ENCODE measurements at places on chromosomes 4 and X.

DNA sequence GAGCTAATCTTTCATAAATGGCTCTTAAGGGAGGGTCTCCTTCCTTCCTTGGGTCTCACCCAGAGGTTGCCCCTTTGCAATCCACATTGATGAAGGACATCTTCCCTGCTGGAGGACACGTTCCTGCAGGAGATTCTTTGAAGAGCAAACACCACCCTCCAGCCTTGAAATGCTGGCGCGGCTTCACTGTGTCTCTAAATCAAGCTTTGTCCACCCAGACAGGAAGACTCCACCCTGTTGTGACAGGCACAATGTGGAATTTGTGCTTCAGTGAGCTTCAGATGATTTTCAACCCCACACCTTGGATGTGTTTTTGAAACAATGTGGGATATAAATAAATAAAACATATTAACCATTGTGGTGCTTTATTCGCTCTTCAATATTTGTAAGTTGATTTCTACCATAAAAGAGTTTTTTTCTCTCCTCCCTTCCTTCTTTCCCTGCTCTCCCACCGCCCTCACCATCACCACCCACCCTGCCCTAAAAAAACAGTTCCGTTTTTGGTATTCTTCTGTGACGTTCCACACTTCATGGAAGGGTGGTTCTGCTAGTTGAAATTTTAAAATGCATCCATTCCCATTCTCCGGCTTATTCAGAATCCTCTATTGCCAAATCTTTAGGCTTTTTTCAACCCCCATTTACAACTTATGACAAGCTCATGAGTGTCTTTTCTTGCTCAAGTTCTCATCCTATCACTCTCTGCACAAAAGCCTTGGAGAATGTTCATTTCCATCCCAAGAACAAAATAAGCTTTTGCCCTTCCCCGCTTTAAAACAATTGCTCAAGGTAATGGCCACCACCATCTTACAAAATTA, 264.3 kb downstream of the RAPGEF2 start:
- DNase-seq = no peak

GRCh38 chrX:20217271-20217670, 49.4 kb downstream of the RPS6KA3 start:
- no peak for DNase-seq

- no peak for DNase-seq
These were observed 300.8 kb downstream of the PCDH7 start for GRCh38 chr4:31021008-31021407.

DNA sequence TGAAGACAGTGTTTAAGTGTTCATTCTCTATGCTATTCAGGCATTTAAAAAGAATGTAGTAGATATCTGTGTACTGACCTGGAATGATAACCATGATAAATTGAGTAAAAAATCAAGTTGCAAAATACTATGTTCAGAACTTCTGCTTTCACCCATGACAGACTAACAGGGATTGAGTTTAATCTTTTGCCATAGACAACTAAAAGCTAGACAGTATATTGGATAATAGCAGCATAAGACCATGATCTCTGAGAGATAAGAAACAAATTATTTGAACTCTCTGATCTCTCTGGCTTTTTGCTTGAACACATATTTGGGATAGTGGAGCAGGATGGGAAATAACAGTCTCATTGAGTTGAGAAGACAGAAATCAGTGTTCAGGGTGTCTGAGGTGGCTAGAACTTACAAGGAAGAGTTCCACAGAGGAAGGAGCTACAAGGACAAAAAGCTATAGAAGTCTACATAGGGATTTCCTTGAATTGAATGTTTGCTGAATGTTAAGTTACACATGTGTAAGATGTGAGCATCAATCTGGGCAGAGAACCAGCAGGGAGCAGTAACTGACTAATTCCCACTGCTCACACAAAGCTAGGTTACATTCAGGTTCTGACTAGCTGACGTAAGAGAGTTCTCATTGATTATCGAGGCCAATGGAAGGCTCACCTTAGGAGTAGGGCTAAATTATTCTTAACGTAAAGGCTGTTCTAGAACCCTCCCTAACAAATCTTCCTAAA, 60.4 kb downstream of the SLC30A9 start:
- no peak for DNase-seq

GRCh38 chr4:83536362-83537272, 709 bp downstream of the GPAT3 start:
- DNase-seq = peak; percentile 28

DNA sequence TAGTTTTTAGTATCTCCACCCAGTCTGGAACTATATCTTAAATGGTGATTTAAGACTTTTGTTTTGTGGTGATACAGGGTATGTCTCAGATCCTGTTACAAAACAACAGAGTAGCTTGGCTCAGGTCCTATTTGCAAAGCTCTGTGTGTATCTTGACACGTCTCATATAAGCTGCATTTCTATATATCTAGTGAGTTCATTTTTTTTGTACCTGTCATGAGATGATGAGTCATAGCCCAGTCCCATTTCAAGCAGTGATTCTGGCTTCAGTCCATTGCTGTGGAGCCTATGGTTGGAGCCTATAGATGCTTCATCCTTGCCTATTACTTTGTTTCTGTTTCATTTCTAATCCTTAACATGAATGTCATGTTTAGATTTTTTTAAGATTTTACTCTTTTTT, 23.0 kb downstream of the GRXCR1 start:
- no peak for DNase-seq

DNA sequence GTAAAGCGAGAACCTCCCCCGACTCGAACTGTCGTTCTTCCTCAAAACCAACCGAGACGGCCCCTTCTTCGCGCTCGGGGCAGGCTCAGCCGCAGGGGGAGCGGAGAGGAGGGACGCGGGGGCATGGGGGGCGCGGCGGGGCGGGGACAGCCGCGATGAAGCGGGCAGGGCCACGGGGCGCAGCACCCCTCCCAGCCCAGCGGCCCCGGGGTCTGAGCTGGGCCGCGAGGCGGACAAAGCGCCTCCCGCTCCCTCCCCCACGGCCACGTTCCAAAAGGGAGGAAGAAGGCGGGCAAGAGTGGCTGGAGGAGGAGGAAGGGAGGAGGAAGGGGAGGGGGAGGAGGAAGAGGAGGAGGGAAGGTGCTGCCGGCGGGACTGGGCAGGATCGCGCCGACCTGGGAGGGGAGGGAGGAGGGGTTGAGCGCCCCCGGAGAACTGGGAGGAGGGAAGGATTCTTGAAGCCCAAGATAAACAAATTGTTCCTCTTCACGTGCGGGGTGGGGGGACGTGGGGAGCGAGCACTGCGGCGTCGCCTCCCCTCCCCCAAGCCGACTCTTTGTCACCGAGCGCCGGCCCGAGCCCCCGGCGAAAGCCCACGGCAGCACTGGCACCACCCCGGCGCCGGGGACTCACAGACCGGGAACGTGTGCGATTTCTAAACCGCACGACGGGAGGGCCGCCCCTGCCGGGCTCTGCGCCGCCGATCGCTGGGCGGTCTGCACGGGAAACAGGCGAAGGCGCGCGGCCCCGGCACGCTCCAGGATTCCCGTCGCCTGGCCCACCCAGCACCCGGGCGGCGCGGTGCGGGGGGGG, 2.9 kb downstream of the MAML3 start:
- peak; percentile 69 for DNase-seq

DNA sequence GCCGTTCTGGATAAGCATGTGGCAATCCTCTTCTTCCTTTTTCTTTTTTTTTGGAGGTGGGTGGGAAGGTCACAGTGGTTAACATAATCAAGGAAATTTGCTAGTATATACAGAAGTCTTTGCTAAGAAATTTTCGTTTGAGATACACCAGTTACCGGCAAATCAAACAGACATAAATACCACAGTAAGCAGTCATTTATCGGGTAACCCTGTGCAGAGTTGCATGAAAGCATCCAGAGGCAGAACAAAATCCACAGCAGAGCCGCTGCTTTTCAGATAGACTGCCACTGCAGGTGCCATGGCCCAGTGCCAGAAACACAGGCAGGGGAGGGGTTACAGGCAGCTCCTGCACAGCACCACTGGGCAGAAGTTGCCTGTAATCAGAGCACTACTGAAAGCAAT, 179.1 kb upstream of the MAB21L2 start:
- peak; percentile 11 for DNase-seq

GRCh38 chrX:65993915-65994460, 45.9 kb downstream of the VSIG4 start:
- no peak for DNase-seq
